ENCODE measurements at places on chromosomes 2 and 18. TPM values are rescaled to one million over a fixed set of nuclear protein-coding genes. Genes with fewer than 3 reads are reported as not detected.

- no peaks in the 10 kb centered on the region for H3K27me3 ChIP-seq
- DNase-seq = no peak
- no peak overlapping the region for H3K27ac ChIP-seq
- no peaks in the 10 kb centered on the region for H3K4me1 ChIP-seq
- H3K36me3 ChIP-seq = no peaks in the 10 kb centered on the region
These were observed 15.5 kb upstream of the SIX2 start for GRCh38 chr2:45024600-45025291.

DNA sequence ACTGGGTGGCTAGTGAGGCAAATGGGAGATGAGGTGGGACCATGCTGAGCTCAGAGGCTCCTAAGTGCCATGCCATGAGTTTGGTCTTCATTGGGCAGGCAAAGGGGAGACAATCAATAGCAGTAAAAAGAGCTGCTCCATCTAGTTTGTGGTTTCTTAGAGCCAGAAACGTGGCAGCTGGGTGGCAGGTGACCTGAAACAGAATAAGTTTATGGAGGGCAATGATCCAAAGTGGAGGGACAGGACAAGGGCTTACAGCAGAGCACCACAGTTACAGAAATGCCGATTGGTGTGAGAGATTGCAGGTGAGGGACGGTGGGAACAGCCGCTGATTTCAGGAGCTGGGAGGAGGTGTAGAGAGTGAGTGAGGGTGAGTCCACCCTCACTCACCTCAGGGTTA is 237.0 kb downstream of the LPIN1 start:
- H3K27ac ChIP-seq = no peak overlapping the region
- no peaks in the 10 kb centered on the region for H3K36me3 ChIP-seq
- H3K4me3 ChIP-seq = no peak overlapping the region
- H3K27me3 ChIP-seq = no peaks in the 10 kb centered on the region

The FSHR gene
- not detected for total RNA-seq

The HMSD gene
- total RNA-seq = 0.88 TPM

The CNGA3 gene
- total RNA-seq = not detected

- no peak overlapping the region for H3K27ac ChIP-seq
- H3K4me1 ChIP-seq = peaks cover 15% of the 10 kb centered on the region
- no peak overlapping the region for H3K4me3 ChIP-seq
- DNase-seq = no peak
- no peaks in the 10 kb centered on the region for H3K36me3 ChIP-seq
These were observed 264.0 kb upstream of the SESTD1 start for GRCh38 chr2:179528576-179529069.

The IL1F10 gene
- not detected for total RNA-seq

- no peak overlapping the region for H3K4me3 ChIP-seq
- DNase-seq = no peak
- H3K27ac ChIP-seq = no peak overlapping the region
- no peaks in the 10 kb centered on the region for H3K27me3 ChIP-seq
These were observed 641.7 kb downstream of the NR4A2 start for GRCh38 chr2:155690785-155691184.

DNA sequence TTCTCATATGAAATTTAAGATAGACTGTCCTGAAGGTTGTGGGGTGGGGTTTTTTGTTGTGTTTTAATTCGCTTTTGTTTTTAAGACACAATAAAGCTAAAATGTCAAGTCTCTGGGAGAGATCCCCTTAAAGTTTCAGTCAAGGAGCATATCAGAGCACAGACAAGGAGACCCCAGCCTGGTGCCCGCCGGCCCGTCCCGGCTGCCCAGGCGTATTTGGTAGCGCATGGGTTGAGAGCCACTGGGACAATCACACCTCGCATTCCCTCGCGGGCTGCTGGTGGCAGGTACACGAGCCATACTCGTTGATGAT is 2.6 kb downstream of the LRRTM1 start:
- H3K36me3 ChIP-seq = no peaks in the 10 kb centered on the region
- peak overlapping the region; percentile 71 for H3K4me3 ChIP-seq
- no peak for DNase-seq

- H3K27ac ChIP-seq = no peak overlapping the region
- H3K27me3 ChIP-seq = no peaks in the 10 kb centered on the region
- no peak overlapping the region for H3K4me3 ChIP-seq
- no peak for DNase-seq
- H3K4me1 ChIP-seq = peaks cover 4% of the 10 kb centered on the region
These were observed 329.0 kb upstream of the LRATD1 start for GRCh38 chr2:14303366-14304115.

DNA sequence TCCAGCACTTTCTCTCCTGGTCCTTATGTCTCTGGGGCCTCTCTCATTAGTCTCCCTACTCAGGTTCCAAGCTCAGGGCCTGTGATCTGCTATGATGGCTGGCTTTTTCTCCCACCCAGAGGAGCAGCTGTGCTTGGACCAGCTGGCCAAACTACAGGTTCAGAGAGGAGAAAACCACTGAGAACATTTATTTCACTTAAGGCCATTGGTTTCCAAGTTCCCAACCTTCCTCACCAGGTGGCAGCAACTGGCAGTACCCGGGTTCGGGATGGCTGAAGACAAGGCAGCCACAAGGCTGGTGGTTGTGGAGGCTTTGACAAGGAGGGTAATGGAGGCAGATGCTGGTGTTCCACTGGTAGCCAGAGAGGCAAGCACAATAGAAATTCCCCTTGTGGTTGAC is 29.9 kb upstream of the SELENOI start:
- H3K36me3 ChIP-seq = no peaks in the 10 kb centered on the region
- peak; percentile 45 for DNase-seq
- no peak overlapping the region for H3K27ac ChIP-seq

DNA sequence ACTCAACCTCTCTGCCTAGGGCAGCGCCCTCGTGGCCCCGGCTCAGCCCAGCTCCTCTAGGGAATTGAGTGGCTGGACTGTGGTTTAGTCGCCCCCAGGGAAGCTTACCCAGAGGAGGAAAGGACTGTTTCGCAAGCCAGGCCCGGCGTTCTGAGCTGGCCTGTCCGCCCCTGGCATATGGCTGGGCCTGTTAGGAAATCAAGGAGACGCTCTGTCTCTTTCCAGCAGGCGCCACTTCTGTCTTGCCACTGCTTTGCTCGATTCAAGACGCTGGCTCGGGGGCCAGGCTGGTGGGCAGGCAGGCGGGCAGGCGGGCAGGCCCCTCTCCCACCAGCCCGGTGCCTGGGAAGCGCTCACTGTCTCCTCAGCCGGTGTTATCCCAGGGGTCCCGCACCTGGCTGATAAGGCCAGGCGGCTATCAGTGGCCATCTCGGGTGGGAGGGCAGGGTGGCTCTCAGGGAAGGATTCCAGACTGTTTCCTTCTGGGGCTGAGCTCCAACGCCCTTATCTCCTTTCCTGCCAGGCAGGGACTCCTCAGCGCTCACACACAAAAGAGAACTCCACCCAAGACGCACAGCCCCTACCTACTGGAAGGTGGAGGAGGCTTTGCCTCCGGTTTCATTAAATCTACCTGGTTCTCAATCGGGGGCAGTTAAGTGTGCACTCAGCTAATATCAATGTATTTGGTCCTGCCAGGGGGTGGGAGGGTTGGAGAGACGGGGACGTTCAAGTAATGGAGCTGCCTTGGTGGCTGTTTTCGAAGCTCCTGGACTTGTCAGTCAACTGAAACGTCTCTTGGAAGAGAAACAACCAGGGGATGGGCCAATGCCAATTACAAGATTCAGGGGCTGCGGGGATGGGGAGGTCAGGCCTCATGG is 109.1 kb downstream of the SMAD7 start:
- no peaks in the 10 kb centered on the region for H3K36me3 ChIP-seq
- H3K4me1 ChIP-seq = peaks cover 16% of the 10 kb centered on the region
- H3K27ac ChIP-seq = no peak overlapping the region
- H3K4me3 ChIP-seq = no peak overlapping the region
- no peaks in the 10 kb centered on the region for H3K27me3 ChIP-seq
- DNase-seq = no peak

DNA sequence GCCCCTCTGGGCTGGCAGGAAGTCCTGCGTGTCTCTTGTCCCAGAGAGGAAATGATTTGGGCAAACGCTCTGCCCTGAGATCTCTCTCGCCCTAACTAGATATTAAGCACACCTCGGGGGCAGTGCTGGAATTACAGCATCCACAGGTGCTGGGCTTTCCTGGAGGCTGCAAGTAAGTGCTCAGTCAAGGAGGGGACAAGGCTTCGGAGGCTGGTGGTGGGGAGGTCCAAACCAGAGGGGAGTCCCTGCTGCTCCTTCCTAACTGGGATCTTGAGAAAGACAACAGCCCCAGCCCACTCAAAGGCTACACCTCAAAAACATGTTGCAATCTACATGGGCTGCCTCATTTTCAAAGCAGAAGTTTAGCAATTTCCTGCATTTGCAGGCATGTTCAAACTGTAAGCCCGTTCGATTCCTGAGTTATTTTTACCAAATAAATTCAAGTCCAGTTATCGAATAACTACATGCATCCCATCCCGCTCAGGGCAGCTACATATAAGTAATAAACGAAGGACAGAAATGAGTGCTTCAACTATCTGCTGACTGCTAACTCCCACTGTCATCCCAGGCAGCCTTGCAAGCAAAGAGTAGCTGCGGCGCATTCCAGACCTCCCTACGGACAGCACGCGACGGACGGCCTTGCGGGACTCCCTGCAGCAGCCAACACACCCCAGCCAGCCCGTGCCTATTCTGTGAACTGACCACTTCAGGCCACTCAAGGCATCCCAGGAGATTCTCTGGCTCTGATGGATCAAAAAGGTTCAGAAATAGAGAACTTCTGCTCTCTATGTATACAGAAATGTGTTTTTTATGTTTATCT is 27.5 kb downstream of the ZNF516 start:
- peak; percentile 44 for DNase-seq
- H3K27ac ChIP-seq = no peak overlapping the region
- no peaks in the 10 kb centered on the region for H3K27me3 ChIP-seq
- no peak overlapping the region for H3K4me3 ChIP-seq

DNA sequence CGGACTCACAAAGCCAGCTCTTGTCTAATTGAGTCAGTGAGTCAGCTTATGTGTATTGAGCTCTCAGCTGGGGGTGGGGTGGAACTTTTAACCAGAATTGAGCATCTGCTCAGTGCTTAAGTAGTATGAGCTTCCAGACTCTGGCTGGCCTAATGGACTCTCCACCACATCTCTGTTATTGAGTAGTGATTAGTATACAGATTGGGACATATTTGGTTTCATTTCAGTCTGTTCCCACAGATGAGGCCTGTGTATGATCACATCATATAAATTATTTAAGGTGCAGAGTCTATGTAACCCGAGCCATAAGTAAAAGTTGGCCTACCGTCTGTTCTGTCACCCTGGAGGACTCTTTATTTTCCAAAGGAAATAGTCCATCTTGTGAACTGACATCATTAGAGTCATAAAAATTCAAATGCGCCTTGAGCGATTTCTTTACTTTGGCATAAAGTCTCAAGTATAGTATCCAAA is 152.1 kb downstream of the THSD7B start:
- H3K4me3 ChIP-seq = no peak overlapping the region
- H3K27ac ChIP-seq = no peak overlapping the region
- H3K4me1 ChIP-seq = no peaks in the 10 kb centered on the region
- no peaks in the 10 kb centered on the region for H3K27me3 ChIP-seq
- DNase-seq = peak; percentile 36

DNA sequence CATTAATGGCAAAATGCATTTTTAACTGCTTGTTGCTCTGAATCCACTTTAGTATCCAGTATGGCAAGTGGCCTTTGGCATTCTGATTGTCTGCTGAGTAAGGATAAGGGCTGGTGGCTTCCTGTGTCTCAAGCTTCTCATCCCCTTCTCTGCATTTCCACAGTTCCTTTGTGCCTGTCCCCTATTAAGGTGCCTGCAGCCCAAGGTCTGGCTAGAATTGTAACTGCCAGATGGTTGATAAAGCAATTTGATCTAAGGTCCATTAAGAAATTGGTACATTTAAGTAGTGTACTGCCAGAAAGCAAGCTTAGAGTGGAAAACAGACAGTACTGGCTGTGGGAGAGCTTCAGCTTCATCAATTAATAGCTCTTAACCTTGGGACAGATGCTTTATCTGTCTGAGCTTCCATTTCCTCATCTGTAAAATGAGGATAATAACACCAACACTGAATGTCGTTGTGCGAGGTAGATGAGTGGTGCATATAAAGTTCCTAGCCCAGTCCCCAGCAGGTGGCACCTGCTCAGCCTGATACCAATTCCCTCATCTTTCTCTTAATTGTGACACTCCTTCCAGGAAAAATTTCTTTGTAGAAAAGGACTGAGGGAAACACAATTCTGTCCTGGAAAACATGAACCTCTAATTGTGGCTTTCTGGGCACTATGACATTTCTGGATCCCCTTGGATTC is 570.6 kb upstream of the GCFC2 start:
- H3K27me3 ChIP-seq = no peaks in the 10 kb centered on the region
- no peak overlapping the region for H3K4me3 ChIP-seq
- H3K4me1 ChIP-seq = peaks cover 5% of the 10 kb centered on the region
- no peak overlapping the region for H3K27ac ChIP-seq
- no peaks in the 10 kb centered on the region for H3K36me3 ChIP-seq

- no peak for DNase-seq
- H3K36me3 ChIP-seq = no peaks in the 10 kb centered on the region
- H3K4me1 ChIP-seq = peaks cover 9% of the 10 kb centered on the region
- H3K27ac ChIP-seq = no peak overlapping the region
- H3K27me3 ChIP-seq = no peaks in the 10 kb centered on the region
These were observed 64.1 kb upstream of the ZNF532 start for GRCh38 chr18:58800582-58800981.

The CYP1B1 gene
- total RNA-seq = 0.39 TPM

The TMEM178A gene
- 19.2 TPM for total RNA-seq

DNA sequence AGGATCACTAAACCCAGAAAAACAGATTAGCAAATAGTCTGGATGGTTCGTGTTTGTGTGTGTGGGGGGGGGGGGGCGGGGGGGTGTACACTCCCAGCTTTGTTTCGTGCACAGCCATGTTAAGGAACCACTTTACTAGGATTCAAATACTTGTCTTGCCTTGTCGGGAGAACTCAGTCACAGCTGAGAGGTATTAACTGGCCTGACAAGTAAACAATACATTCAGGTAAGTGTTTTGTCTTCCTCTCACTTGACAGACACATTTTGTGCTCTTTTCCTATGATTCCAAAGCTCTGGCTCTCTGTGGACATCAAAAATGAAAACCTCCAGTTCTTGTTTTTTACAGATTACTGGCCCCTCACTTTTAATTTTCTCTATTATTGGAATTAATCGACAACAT is 173.5 kb downstream of the LRP1B start:
- H3K27ac ChIP-seq = no peak overlapping the region
- no peaks in the 10 kb centered on the region for H3K4me1 ChIP-seq
- DNase-seq = no peak
- no peaks in the 10 kb centered on the region for H3K36me3 ChIP-seq

DNA sequence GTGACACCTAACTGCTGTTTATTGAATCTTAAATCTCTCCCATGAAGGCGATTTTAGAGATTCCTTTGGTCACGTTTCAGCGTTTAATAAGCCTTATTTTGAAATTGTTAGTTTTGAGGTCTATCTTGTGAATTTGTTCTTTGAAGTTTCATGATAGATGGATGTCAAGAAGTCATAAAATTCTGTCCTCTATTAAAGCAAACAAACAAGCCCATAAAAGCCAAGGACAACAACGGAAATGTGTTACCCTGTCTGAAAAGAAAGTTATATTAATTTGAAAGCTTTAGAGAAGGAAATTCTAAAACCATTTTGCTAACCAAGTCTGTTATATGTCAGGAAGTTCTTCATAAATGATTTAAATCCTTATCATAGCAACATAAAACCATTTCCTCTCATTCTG is 7.0 kb upstream of the CAVIN2 start:
- no peaks in the 10 kb centered on the region for H3K27me3 ChIP-seq
- no peaks in the 10 kb centered on the region for H3K36me3 ChIP-seq
- DNase-seq = no peak
- H3K4me3 ChIP-seq = no peak overlapping the region
- no peak overlapping the region for H3K27ac ChIP-seq
